GOT3 (cell line): ENCODE measurements at places on chromosomes 16 and 17.

DNA sequence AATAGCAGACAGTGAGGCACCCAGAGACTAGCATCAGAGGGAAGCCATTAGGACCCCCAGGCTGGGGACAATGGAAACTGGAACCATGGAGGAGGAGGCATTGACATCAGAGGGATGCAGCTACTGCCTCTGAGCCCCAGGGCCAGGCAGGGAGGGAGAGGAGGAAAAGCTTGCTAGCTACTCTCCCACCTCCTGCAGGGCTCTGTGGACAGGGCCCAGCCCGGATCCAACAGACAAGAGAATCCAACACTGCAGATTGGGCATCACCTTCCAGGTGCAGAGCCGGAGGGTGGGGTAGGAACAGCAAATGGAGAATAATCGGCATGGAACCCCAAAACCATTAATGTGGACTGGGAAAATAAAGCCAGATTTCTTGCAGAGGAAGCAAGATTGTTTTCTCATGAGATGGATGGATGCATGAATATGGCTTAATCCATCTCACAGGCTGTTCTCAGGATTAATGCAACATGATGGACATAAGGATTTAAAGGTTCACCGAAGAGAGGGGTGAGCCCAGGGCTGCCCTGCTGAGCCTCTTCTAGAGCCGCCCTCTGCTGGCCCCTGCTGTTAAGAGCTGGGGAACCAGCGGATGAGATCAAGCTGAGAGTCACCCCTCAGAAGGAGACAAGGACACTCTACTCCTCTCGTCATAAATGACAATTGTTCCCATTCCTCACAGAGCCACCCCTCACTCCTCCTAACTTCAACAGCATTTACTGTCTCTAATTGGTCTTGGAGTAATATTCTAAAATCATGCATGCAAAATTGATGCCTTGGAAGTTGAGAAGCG lies 48.8 kb downstream of the DNAH3 start:
- DNase-seq: no peak

DNA sequence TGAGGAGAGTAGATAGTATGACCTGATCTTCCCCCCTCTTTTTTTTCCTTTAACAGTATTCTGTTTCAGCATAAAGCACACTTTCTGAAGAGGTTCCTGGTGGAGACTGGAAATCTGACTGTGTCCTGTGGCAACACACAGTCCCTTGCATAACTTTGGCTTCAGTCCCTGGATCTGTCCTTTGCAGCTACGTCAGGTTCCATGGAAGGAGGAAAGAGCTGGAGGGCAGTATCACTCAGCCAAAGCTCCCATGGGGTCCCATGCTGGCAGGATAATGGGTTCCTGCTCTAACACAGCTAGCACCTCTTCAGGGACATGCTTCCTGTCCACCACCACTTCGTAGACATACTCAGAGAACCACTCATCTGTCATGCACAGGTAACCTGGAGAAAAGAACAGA lies 13.3 kb upstream of the SLC6A4 start:
- no peak for DNase-seq

GRCh38 chr16:8377864-8378263 lies 212.4 kb downstream of the TMEM114 start:
- DNase-seq: no peak

- no peak for DNase-seq
Measured at GRCh38 chr17:43873091-43873490, 26.1 kb downstream of the CD300LG start.

DNA sequence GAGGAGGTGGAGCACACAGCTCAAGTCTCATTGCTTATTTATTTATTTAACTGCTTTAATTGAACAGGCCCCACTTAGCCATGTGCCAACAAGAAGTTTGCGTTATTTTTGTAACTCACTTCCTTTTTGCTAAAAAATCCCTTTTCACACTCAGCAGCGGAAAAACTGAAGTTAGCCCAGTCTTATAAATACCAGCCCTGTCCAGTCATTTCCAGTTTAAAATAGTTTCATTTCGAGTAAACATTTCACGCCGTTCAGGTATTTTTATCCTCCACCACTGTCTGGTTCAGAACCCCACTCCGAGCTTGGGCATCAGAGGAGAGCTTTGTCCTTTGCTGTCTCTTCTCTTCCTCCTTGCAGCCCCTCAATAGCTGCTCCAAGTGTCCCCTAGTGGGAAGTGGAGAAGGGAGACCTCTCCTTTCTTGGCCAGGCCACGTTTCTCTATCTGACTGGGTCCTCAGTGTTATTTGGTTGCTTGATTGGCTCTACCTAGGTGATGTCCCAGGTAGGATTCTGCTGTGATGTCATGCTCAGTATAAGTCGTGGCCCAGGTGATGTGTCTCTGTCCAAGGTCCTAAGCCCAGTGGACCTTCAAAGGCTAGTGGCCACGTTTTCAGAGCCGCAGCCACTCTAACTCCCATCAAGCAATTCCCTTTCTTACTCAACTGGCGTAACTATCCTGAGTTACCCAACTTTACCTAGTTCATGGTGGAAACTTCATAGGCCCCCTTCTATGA lies 53.0 kb upstream of the GAS7 start:
- DNase-seq: no peak

- no peak for DNase-seq
Measured at GRCh38 chr16:13029786-13030185, 128.4 kb downstream of the SHISA9 start.

DNA sequence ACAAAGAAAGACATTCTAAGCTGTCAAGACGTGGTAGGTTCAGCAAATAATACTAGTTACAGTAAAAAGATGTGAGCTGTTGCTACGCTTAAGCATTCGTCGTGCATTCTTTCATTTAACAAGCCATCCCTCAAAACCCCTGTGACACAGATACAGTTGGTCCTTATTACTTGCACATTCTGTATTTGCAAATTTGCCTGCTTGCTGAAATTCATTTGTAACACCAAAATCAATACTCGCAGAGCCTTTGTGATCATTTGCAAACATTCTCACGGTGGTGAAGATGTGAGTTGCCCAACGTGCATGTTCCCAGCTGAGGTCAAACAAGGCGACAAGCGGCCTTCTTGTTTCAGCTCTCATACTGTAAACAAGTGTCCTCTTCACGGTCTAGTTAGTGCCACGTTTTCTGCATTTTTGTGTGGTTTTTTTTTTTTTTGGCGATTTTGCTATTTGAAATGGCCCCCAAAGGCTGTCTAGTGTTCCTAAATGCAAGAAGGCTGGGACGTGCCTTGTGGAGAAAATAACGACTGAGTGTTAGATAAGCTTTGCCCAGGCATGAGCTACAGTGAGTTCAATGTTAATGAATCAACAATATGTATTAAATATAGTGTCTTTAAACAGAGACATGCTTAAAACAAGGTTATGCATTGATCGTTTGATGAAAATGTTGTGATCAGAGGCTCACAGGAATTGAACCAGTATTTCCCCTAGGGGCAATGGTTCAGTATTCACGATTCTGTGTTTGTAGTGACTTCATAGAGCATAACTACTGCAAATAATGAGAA lies 84.1 kb downstream of the RAB11FIP4 start:
- DNase-seq: no peak

DNA sequence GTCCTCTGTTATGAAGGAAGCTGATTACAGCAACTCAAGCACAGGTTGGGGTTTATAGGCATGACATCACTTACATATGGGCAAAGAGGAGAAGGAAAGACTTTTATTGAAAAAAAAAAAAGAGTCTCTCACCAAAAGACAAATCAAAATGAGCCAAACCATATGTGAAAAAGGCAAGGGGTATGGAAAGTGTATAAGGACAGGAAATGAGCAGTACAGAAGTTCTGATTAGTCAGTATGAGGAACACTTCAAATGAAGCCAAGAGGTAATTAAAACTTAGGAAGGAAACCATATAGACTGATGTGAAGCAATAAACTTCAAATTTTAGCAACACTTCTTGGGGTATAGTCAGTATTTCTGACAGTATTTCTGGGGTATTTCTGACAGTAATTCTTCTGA lies 1372.6 kb downstream of the CDH11 start:
- DNase-seq: no peak

- DNase-seq: no peak
Measured at GRCh38 chr16:87576171-87576570, 26.1 kb upstream of the JPH3 start.

- no peak for DNase-seq
Measured at GRCh38 chr16:56606071-56606475, 2.3 kb upstream of the MT2A start.

DNA sequence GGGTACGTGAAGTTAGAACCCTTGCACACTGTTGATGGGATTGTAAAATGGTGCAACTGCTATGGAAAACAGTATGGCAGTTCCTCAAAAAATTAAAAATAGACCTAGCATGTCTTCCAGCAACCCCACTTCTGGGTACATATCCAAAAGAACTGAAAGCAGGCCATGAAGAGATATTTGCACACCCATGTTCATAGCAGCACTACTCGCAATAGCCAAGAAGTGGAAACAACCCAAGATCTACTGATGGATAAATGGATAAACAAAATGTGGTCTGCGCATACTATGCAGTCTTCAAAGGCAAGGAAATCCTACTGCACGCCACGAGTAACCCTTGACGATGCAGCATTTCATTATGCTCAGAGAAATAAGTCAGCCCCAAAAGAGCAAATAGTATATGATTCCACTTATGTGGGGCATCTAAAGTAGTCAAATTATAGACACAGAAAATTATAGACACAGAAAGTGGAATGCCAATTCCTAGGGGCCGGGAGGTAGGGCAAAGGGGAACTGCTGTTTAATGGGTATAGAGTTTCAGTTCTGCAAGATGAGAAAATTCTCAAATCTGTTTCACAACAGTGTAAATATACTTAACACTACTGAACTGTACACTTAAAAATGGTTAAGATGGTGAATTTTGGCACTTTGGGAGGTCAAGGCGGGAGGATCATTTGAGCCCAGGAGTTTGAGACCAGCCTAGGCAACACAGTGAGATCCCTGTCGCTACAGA lies 17.2 kb downstream of the CORO7 start:
- no peak for DNase-seq

DNA sequence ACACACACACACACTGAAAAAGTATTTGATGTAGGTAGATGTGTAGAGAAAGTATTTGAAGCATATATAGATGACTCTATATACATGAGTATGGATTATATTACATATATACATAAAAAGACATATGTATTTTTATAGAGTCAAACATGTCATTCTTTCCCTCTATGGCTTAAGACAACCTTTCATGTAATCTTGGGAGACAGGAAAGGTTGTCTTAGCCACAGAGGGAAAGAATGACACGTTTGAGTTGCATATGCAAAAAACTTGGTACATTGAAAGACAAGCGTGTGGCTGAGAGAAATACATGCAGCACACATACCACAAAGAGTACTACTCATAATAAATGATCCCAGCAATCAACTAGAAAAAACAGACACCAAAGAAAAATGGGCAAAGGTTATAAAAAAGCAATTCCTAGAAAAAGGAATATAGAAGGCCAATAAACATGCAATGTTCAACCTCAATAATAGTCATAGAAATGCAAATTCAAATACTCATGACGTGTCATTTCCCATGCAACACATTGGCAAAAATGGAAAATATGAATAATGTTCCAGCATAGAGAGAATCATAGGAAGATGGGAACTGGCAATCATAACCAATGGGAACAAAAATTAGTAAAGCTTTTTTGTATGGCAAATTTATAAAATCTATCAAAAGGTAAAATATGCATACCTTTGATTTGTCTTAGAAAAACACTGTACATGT lies 69.0 kb downstream of the SPECC1 start:
- no peak for DNase-seq

GRCh38 chr17:82820278-82821251 lies 19.3 kb downstream of the ZNF750 start:
- DNase-seq: no peak

DNA sequence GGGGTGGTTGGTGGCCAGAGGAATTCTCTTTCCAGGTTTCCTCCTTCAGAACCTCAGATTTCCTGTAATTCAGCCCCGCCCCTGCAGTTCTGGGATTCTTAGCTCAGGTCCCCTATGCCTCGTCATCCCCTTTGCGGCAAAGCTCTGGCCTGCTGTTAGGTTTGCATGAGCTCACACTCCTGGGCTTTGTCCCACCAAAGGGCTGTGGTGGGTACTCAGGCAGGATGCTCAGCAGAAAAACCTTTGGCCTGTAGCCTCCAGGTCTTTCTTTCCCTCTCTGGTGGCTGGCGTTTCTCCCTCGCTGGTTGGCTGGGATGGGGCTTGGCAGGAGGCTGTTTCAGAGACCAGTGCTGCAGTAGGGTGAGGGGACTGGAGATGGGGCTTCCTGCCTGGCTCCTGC lies 9.6 kb upstream of the PLEKHG4 start:
- DNase-seq: peak; percentile 36
